ENCODE measurements at places on chromosomes 2 and 18.

- no peak for DNase-seq
These were observed 14.4 kb upstream of the WDR75 start for GRCh38 chr2:189426886-189427285.

- DNase-seq, result no peak
These were observed 3.5 kb downstream of the RNF149 start for GRCh38 chr2:101305035-101305434.

DNA sequence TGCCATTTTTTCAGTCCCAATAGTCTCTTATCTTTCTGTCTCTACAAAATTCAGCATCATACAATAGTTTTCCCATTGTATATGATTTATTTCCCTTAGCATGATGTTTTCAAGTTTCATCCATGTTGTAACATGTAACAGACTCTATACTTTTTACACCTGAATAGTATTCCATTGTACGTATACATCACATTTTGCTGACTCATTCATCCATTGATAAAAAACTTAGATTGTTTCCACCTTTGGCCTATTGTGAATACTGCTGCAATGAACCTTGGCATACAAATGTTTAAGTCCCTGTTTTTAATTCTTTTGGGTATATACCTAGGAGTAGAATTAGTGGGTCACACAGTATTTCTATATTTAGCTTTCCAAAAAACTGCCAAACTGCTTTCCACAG lies 349.3 kb upstream of the CDH2 start:
- no peak for DNase-seq

GRCh38 chr2:143802242-143802641 lies 673.0 kb downstream of the ARHGAP15 start:
- DNase-seq, result no peak

DNA sequence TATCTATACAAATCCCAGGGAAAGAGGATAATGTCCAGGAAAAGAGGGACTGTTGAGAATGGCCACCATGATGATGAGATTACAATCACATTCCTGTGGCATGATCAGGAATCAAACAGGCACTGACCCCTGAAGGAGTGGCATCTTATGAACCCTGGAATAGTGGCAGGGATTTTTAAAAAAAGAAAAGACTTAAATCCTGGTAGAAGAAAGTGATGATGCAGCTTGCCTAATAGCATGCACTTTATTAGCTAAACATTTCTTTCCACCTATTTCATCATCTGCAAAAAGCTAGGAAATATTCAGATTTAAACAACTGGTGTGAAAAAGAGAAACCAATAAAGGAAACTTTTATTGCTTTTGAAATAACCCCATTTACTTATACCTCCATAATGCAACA lies 87.2 kb upstream of the FSHR start:
- no peak for DNase-seq

All from hematopoietic multipotent progenitor cell treated with erythropoietin and hydrocortisone succinate and interleukin-3 and kit ligand, for 8 days (in vitro differentiated cells).